ENCODE measurements at places on chromosomes 6 and 20.

- no peak for DNase-seq
Observed at GRCh38 chr6:152184573-152184916, 377.1 kb downstream of the ESR1 start.

- no peak for DNase-seq
Observed at GRCh38 chr20:3473944-3474343, 3.1 kb downstream of the ATRN start.

DNA sequence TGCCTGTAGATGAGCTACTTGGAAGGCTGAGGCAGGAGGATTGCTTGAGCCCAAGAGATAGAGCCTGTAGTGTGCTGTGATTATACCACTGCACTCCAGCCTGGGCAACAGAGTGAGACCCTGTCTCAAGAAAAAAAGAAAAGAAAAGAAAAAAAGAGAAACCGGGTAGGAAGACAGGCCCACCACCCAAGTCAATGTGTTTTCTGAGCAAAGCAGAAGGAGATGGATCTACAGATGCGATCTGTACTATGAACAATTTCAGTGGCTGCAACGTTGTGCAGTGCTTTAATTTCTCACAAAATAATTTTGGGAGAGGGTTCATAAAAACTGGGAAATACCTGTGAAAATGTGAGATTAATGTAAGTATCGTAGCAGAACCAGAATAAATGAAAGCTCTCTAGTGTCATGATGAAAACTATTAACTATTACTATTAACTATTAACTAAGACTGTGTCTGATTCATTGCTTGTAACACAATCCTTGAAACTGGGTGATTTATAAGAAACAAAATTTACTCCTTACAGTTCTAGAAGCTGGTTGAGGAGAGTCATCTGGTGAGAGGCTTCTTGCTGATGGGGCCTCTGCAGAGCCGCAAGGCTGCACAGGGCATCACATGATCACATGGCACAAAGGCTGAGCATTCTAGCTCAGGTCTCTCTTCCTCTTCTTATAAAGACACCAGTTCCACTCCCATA, 233.1 kb upstream of the ZNF217 start:
- DNase-seq = no peak

- DNase-seq = no peak
Observed at GRCh38 chr20:10466325-10466724, 31.2 kb downstream of the SLX4IP start.

- DNase-seq = no peak
Observed at GRCh38 chr20:3671986-3672546, 8.9 kb upstream of the GFRA4 start.
